ENCODE measurements at places on chromosomes 11 and 22. TPM values are rescaled to one million over a fixed set of nuclear protein-coding genes. Genes with fewer than 3 reads are reported as not detected.

DNA sequence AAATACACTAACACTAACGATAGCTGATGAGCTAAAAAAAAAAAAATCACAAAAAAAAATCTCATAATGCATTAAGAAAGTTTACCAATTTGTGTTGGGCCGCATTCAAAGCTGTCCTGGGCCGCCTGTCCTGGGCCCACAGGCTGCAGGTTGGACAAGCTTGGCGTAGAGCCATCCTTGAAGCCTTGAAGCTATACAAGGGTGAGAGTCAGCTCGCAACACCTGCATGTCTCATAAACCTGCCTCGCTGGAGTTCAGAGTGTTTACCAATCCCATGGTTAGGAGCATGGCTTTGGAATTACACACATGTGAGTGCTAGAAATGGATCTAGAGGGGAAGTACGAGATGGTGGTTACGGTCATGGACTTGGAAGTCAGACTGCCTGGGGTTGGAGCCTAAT lies 453.7 kb downstream of the INSC start:
- no peak overlapping the region for H3K4me3 ChIP-seq
- H3K4me1 ChIP-seq: no peaks in the 10 kb centered on the region
- no peak overlapping the region for H3K27ac ChIP-seq
- no peak for DNase-seq
- H3K27me3 ChIP-seq: no peaks in the 10 kb centered on the region

DNA sequence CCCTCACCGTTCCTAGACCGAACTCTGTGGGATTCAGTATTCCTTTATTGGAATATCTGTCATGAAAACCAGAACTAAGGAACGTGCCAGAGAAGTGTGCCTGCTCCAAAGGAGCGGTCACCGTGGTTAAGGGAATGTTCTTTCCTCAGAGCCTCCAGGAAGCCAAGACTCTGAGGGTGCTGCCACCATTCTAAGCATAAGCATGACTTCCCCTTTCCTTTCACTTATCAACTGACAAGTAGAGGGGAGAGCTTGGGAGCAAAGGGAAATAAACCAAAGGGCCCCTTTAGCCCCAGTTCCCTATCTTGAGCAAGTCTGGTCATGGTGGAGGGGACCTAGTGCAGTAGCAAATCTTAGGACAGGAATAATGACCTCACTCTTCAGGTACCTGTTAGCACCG lies 26.8 kb downstream of the CTR9 start:
- H3K4me3 ChIP-seq: no peak overlapping the region
- peaks cover 52% of the 10 kb centered on the region for H3K36me3 ChIP-seq
- H3K27ac ChIP-seq: no peak overlapping the region
- H3K27me3 ChIP-seq: no peaks in the 10 kb centered on the region
- peaks cover 8% of the 10 kb centered on the region for H3K4me1 ChIP-seq

- peaks cover 23% of the 10 kb centered on the region for H3K36me3 ChIP-seq
- H3K27ac ChIP-seq: peak within 1 kb of the TSS; percentile 77
- peak within 1 kb of the TSS; percentile 90 for H3K4me3 ChIP-seq
Observed at GRCh38 chr11:129895126-129896041, at the start of gene NFRKB. Gene NFRKB (minus strand): TSS chr11:129895578. CDS start chr11:129892849, 2,729 bp downstream.

Gene C11orf86
- total RNA-seq: not detected

DNA sequence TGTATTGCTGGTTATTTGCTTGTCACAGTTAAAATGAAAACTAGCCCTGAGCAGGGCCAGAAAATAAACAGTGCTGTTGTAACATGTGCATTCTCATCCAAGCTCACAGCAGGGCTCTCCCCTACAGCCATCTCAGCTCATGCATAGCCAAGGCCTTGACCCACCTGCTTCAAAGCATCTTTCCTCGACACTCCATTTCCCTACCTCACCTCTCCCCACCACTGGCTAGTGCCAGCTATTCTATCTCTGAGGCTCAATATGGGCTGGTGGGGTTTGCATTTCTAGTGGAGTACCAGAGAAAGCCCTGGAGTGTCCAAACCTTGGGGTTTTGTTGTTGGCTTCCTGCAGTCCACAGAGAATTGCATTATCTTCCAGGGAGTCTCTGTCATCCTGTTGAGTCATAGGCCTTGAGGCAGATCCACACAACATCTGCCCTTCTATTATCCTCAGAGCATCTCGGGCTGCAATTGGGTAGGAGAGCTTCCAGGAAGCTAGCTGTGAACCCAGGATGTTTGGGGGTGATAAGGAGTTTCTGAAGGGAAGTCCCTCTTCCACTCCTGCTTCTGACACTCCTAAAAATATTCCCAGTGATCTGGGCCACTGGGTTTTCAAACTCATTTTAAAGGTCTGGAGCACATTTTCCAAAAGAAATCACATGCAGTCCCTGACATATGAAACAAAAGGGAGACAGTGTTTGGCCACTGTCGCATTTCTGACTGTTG lies 36.1 kb upstream of the AMOTL1 start:
- DNase-seq: no peak
- H3K4me1 ChIP-seq: peaks cover 8% of the 10 kb centered on the region
- H3K27me3 ChIP-seq: peaks cover 9% of the 10 kb centered on the region
